ENCODE measurements at places on chromosomes 5 and 9. TPM values are rescaled to one million over a fixed set of nuclear protein-coding genes. Genes with fewer than 3 reads are reported as not detected.

DNA sequence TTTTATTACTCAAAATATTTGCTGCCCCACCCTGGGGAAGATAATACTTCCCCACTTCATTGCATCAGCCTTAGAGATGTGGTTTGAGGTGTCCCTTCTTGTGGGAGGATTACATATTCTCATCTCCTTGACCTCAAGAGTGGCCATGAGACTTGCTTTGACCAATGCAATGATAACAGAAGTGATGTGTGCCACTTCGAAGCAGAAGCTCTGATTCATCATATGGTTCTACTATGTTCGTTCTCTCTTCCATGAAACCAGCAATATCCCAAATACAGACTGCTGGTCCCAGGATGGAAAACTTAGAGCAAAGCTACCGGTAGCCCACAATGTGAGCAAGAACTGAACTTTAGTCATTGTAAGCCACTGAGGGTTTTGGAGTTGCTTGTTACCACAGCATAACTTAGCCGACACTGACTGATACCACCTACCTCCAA lies 92.0 kb downstream of the THBS4 start:
- no peak for DNase-seq

DNA sequence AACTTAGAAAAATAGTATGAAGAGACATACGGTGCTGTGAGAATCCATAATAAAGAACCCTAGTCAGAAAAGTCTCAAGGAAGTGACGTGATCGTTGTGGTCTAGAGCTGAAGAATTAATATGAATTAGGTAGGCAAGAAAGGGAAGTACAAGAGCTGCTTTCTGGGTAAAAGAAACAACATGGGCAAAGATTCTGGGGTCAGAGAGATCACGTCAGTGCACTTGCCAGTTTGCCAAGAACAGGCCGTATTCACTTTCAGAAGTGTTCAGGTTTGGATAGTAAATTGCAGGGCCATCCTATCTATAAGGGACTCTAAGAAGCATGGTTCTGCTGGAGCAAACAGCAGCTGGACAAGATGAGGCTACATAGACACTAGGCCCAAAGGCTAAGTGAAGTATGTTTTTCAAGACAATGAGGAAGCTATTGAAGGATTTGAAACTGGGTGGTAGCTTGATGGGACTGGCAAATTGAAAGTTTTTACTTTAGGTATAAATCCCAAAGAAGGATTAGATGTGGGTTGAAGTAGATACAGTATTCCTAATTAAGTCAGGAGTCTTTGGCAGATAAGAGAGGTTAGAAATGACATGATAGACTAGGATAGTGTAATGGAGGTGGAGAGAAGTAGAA lies 4.8 kb upstream of the CHD1 start:
- DNase-seq, result no peak

DNA sequence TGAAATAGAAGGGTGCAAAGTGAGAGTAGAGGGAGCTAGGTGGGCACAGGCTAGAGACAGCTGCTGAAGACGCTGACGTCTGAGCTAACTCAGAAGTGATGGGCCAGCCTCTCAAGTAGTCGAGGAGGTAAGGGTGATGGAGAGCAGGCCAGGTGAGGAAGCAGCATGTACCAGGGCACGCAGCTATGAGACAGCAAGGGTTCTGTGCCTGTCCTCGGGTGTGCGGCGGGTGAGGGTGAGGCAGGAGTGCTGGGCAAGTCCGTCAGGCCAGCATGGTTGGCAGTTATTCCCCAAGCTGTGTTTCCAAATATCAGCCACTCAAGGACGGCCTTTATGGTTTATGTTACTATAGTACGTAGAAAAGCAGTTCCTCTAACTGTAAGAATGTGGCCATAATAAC lies 6.2 kb downstream of the RMND5B start:
- DNase-seq, result no peak

- no peak for DNase-seq
Measured at GRCh38 chr9:69246629-69247028, 72.6 kb downstream of the TJP2 start.

DNA sequence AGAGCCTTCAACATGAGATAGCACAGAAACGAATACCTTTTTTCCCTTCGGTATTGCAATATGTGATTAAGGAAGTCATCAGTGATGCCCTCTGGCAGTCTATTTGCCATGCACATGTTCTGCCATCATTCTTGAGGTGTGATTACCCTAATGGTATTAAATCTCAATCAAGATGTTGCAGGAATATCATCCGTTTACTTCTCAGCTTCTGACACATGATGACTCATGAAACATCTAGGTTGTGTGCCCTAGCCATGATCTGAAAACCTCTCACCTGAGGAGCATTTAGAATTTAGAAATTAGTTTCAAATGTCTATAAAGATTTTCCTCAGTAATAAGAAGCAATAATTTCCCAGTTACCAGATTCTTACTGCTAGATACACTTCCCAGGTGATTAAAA lies 209.1 kb downstream of the ADGRV1 start:
- DNase-seq, result no peak

DNA sequence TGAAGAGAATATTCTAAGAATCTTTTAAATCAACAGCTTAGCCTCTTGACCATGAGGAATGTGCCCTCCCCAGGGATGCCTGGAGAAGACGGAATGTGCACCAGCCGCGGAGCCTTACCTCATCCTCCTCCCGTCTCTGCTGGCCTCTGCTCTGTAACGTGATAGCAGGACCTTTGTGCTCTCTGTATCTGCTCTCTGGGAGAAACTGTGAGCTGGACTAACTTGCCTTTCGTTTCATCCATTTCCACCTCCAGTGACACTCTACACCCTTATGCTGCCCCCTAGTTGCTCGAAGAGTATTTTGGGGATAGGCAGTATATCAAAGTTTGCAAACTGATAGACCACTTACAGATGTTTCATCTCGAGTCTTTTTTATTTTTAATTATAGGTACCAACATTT lies 141.4 kb downstream of the NPR3 start:
- no peak for DNase-seq

GRCh38 chr9:27861887-27862286 lies 288.6 kb upstream of the C9orf72 start:
- no peak for DNase-seq

- no peak for DNase-seq
Measured at GRCh38 chr9:124782661-124783574, 6.0 kb downstream of the OLFML2A start.

GRCh38 chr5:151721087-151721646 lies 34.5 kb upstream of the SPARC start:
- DNase-seq, result no peak

- no peak for DNase-seq
Measured at GRCh38 chr5:101728933-101729332, 567.2 kb downstream of the SLCO4C1 start.

- DNase-seq, result no peak
Measured at GRCh38 chr5:158351485-158352125, 492.7 kb upstream of the CLINT1 start.

GRCh38 chr9:72983056-72983455 lies 30.2 kb upstream of the ALDH1A1 start:
- DNase-seq, result no peak

DNA sequence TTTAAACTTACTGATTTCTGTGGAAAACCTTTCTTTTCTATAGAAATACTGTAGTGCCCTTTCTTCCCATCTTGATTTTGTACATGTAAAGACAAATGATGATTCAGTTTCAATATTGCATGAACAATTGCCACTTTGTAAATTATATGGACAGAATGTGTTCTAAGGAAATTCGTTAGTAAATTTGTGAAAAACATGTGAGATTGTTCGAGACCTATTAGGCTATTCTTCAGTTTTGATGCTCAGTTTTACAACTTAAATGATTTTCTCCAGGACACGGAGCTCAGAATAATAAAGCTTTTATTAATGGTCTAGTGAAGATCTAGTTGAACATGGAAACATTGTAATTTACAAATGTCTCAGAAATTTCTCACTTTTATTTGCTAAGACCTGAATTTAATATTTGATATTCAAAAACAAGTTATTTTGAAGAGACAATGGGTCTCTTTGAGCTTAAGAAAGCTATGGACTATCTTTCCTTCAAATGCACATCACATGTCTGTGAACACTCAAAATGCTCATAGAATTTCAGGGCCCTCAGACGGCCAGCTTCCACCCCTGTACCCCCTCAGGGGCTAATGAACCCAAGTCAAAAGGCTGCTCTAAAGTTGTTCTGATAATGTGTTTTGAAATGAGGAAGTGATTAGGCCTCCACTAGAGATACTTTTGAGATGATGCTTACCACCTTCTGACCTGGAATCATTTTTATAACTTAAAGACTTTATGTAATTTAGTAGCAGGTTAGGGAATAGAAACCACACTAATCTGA lies 54.1 kb upstream of the FSD1L start:
- no peak for DNase-seq

DNA sequence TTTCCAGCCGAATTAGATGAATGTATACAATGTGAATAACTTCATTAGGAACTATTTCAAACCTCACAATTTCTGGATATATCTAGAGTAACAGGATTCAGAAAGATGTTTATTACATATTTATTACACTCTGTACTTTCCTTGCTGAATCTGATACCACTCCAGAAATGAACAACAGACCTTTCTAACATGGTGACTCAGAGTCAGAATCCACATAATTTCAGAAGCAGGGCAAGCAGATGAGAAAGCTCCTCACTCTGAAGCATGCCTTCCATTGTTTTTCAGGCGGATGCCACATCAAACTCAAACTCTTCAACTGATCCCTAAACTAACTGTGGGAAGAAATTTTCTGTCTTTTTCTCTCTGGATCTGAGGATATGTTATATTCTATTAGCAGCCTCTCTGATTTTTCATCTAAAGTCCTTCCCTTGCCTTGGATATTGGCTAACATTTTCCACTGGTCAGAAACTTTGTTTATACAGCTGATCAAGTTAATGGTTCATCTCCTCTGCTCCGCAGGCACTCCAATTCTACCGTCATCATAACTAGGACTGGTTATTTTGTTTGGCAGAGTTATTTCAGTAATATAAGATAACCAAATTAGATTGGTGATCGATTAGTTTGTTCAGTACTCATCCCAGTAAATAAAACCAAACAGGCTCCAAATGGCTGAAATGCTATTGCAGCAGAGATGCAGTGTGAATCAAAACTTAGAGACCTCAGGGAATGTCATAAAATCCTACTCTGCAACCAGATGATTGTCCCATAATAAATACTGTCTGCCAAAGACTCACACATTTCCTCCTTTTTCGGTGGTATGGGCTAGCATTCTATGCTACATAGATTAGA lies 556.0 kb downstream of the EBF1 start:
- no peak for DNase-seq

DNA sequence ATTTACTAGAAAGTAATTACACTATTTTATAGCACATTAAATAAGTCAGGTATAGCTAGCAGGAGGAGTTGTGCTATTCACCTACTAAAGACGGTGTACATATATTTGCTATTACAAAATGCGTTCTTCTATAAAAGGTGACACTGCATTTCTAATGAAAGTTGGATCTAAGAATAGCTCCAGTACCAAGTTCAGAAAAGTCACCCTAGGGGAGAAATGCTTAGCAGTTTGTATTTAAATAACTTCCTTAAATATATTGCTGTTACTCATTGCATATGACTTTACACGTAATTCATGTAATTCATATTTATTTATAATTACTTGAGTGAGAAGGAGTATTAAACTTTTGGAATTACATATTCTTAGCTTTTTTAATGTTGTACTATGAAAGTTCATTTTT lies 7.0 kb upstream of the SUB1 start:
- no peak for DNase-seq

DNA sequence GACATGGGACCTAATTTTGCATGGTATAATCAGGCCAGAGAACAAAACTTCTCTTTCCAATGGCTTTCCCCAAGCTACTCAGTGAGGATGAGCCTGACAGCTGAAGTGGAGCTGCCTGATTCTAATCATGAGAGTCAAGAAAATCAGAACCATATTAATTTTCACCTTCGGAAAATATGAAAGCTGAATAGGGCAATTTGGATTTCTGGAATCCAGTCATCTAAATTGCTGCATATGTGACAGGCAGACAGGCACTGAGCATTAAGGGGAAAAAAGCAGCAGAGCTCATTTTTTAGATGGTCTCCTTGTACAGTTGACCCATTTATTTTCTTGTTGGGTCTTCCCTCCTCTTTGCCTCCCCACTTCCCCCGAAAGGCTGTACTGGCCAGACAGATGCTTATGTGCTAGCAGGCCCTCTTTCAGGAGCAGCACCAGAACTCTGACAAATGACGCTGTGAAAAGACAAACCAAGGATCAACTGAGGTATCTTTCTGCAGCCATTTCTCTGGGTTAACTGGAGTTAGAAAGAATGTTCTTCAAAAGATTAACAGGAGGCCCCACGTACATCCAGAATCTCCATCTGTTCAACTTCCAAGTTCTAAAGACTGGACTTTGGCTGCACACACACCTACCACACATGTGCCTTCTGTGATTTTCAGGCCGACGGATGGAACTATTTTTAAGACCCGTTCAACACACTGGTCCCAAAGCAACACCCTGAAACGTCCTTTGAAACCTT lies 175.2 kb downstream of the DCP2 start:
- no peak for DNase-seq

GRCh38 chr5:151094030-151094851 lies 13.4 kb upstream of the TNIP1 start:
- DNase-seq, result no peak

DNA sequence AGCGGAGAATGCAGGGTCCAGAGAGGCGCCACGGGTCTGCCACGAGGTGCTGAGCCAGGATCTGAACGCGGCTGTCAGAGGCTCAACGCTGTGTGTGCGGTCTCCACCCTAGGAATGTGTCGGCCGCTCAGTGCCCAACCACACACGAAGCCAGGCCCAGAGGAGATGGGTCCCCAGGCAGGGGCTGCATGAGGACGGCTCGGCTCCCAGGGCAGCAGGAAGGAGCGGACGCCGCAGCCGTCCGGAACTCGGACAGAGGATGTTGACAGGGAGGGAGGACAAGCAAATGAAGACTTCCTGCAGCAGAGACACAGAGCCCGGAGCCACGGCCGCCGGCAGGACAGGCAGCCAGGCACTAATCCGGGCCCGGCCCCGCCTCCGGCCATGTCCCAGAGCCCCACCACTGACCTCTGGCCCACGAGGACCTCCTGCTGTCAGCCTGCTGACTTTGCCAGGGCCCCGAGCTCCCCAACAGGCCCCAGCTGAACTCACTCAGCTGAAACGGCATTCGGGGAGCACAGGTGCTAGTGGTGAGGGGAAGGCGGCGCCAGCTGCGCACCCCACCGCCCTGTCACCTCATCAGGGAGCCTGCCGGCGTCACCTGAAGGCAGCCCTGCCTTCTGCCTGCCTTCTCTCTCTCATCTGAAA lies 12.7 kb downstream of the VAV2 start:
- DNase-seq, result peak; percentile 59

The RLN2 gene
- 0.38 TPM for total RNA-seq

The NR2F1 gene
- total RNA-seq, result 41.5 TPM

The BTNL3 gene
- total RNA-seq, result not detected

The CRB2 gene
- total RNA-seq, result not detected

The CCNJL gene
- total RNA-seq, result 8.5 TPM

The PGM5 gene
- 48.9 TPM for total RNA-seq

The SHOC1 gene
- not detected for total RNA-seq

The TMEM215 gene
- total RNA-seq, result not detected
